ENCODE measurements at places on chromosomes 5 and 9. TPM values are rescaled to one million over a fixed set of nuclear protein-coding genes. Genes with fewer than 3 reads are reported as not detected.

The SOX30 gene
- total RNA-seq: not detected

The FST gene
- total RNA-seq: 1.7 TPM

The SLC6A19 gene
- 0.38 TPM for total RNA-seq

The CSF2 gene
- total RNA-seq: 0.38 TPM

The C9 gene
- not detected for total RNA-seq

The OLFM1 gene
- 9.9 TPM for total RNA-seq

The SPRY4 gene
- total RNA-seq: 10.3 TPM

The MORN5 gene
- not detected for total RNA-seq

The TUSC1 gene
- total RNA-seq: 6.1 TPM

The SPATA6L gene
- 2.8 TPM for total RNA-seq

The C1QTNF2 gene
- 0.10 TPM for total RNA-seq

The LIX1 gene
- not detected for total RNA-seq

The OTP gene
- total RNA-seq: 0.13 TPM

The ALDH1A1 gene
- 4,480 TPM for total RNA-seq

The CETN3 gene
- total RNA-seq: 22.4 TPM

The LPAR1 gene
- 23.3 TPM for total RNA-seq

The GARNL3 gene
- 2.4 TPM for total RNA-seq

The GPR151 gene
- not detected for total RNA-seq

The MAMDC2 gene
- 0.16 TPM for total RNA-seq

The MOCS2 gene
- 30.5 TPM for total RNA-seq

The SPOCK1 gene
- total RNA-seq: 13.8 TPM

The CCL28 gene
- 0.03 TPM for total RNA-seq

The THOC3 gene
- 64.4 TPM for total RNA-seq

The TMEM215 gene
- not detected for total RNA-seq

The CLTA gene
- total RNA-seq: 277 TPM

The NCS1 gene
- total RNA-seq: 48.9 TPM

The GALNT12 gene
- total RNA-seq: 4.4 TPM

The EGFL7 gene
- 54.3 TPM for total RNA-seq

The PCSK5 gene
- total RNA-seq: 1.5 TPM

The TJP2 gene
- total RNA-seq: 4.9 TPM
